ENCODE measurements at places on chromosomes 16 and 17.

GRCh38 chr16:11639925-11640899 is 28.0 kb upstream of the SNN start:
- DNase-seq, result peak; percentile 83

DNA sequence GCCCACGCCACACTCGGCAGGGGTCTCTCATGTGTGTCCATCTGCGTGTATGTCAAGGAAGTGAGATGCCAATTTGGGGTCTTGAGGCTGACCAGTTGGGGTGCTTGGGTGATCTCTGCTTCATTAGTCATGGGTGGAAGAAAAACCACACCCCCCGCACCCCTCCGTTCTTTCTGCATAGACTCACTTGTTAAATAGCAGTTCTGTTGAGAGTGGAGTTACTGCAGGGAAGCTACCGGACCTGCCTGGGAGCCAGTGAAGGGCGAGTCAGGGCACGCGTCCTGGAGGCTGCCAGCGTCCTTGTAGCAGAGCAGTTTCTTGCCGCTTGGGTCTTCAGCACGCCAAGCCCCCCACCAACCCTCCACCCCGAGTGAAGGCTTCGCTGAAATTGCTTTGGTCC is 8.5 kb downstream of the SNN start:
- DNase-seq, result no peak

DNA sequence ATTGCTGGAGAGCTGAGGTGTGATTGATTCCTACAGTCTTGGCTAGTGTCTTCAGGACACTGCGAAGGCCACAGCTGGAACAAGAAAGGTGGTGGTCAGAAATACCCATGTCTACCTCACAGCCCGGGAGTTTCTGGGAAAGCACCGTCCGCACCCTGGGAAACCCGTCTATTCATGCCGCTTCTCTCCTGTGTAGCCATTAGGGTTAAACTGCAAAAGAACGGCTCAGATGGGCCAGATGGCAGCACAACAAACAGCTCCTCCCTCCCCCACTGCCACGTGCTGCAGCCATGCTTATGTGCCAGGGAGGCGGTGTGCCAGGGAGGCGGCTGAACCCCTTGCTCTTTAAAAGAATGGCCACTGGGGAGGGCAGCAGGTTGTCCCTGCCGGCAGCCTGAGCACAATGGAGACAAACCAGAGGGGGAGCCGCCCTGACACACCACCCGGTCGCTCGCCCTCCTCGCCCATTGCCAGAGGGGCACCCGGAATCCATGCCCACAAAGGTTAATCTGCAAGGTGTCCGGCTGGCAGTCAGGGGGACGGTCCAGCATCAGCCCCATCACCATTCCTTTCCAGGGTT is 65.2 kb downstream of the CYTH1 start:
- no peak for DNase-seq

- no peak for DNase-seq
Measured at GRCh38 chr16:65940711-65941110, 425.8 kb upstream of the CDH5 start.

GRCh38 chr16:89120921-89121351 is 27.3 kb downstream of the ACSF3 start:
- no peak for DNase-seq

All from T1000 (cell line).